ENCODE measurements at places on chromosomes 2 and 18. TPM values are rescaled to one million over a fixed set of nuclear protein-coding genes. Genes with fewer than 3 reads are reported as not detected.

GRCh38 chr2:25103287-25103871, 61.5 kb downstream of the EFR3B start:
- no peak for DNase-seq
- no peaks in the 10 kb centered on the region for H3K27me3 ChIP-seq
- H3K4me3 ChIP-seq = no peak overlapping the region
- H3K4me1 ChIP-seq = no peaks in the 10 kb centered on the region

DNA sequence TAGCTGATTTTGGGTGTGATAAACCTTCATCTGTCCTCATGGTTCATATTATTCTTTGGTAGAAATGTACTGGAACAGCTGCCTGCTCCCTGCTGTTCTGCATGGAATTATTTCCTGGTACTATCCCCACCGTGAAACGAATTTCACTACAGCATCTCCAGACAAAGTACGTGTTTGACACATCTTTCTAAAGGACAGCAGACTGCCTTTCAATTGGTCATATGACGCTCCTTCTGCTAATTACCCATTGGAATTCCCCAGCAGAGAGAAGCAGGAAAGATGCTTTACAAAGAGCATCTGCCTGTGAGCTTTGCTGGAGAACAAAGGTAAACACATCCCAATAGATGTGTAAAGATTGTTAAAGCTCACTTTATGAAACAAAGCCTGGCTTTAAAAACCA, 4.4 kb upstream of the RFX8 start:
- no peaks in the 10 kb centered on the region for H3K27me3 ChIP-seq
- no peak overlapping the region for H3K27ac ChIP-seq
- no peaks in the 10 kb centered on the region for H3K36me3 ChIP-seq
- H3K4me1 ChIP-seq = no peaks in the 10 kb centered on the region
- no peak overlapping the region for H3K4me3 ChIP-seq

GRCh38 chr2:134676960-134677359, 41.8 kb downstream of the TMEM163 start:
- H3K36me3 ChIP-seq = no peaks in the 10 kb centered on the region
- DNase-seq = no peak
- H3K27me3 ChIP-seq = no peaks in the 10 kb centered on the region
- no peak overlapping the region for H3K4me3 ChIP-seq
- no peaks in the 10 kb centered on the region for H3K4me1 ChIP-seq

- H3K4me1 ChIP-seq = no peaks in the 10 kb centered on the region
- H3K27me3 ChIP-seq = no peaks in the 10 kb centered on the region
- no peak overlapping the region for H3K27ac ChIP-seq
- H3K36me3 ChIP-seq = no peaks in the 10 kb centered on the region
- DNase-seq = no peak
These were observed 193.1 kb downstream of the SMAD2 start for GRCh38 chr18:47737198-47737830.

- no peak for DNase-seq
- no peaks in the 10 kb centered on the region for H3K27me3 ChIP-seq
- H3K4me3 ChIP-seq = no peak overlapping the region
- no peaks in the 10 kb centered on the region for H3K36me3 ChIP-seq
- H3K27ac ChIP-seq = no peak overlapping the region
These were observed 14.9 kb upstream of the ITM2C start for GRCh38 chr2:230849633-230850357.

- no peak for DNase-seq
- H3K4me3 ChIP-seq = no peak overlapping the region
- H3K27me3 ChIP-seq = no peaks in the 10 kb centered on the region
- H3K36me3 ChIP-seq = no peaks in the 10 kb centered on the region
These were observed 94.3 kb downstream of the MBP start for GRCh38 chr18:77038182-77038858.

DNA sequence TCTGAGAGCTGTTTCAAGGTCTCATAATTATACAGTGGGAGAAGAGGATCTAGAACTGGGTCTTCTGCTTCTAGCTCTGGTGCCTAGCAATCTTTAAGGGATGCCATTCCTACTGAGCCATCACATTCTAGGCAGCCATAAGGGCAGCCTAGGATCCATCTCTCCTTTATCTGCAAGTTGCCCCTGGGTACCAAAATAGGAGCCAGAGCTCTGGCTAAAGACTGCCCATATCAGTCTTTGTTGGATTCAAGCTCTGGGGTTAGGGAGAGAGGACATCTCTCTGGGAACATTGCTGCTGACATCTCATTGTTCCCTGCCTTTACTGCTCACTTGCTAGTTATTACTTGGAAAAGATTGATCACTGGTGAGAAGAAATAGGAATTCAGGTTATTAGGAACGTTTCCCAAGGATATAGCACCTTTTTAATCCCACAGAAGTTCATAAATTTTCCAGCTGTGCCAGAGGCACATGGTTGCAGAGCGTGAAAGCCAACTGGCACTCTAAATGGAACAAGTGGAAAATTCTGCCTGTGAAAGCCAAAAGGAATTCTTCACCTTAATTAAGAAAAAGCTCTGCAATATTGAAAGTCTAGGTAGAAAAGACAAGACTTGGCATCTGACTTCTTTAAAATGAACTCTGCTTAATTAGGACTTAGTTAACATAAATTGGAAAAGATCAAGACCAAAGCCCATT, 102.2 kb downstream of the CDC42EP3 start:
- no peaks in the 10 kb centered on the region for H3K27me3 ChIP-seq
- peak overlapping the region; percentile 1 for H3K27ac ChIP-seq
- H3K4me1 ChIP-seq = no peaks in the 10 kb centered on the region
- H3K36me3 ChIP-seq = no peaks in the 10 kb centered on the region

DNA sequence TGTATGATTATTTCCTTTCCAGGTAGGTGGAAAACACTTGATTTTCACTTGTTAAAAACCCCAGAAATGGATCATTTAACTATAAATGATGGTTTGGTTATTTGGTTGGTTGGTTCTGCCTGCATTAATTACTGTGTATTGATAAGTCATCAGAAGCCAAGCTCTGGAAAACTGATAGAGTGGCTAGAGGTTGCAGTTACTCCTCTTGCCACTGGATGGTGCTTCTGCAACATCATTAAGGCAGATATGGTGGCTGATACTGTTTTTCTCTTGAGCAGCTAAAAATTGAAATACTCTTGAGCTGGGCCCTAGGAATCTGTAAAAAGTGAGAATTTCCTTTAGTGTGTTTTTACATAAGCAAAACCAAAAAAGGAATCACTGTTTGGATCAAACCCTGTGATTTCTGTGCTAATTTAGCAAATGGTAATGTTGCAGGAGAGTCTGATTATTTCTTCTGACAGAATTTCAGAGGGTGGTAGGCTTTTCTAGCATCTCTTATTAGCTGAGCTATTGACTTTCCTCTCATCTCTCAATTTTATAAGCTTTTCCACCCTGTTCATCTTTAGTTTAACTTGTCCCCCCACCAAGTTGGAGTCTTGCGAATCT, 54.3 kb downstream of the RAB10 start:
- no peak for DNase-seq
- H3K36me3 ChIP-seq = no peaks in the 10 kb centered on the region
- H3K4me1 ChIP-seq = no peaks in the 10 kb centered on the region
- H3K27me3 ChIP-seq = no peaks in the 10 kb centered on the region

- H3K27ac ChIP-seq = no peak overlapping the region
- H3K4me1 ChIP-seq = no peaks in the 10 kb centered on the region
- no peaks in the 10 kb centered on the region for H3K36me3 ChIP-seq
- no peak overlapping the region for H3K4me3 ChIP-seq
- DNase-seq = peak; percentile 48
These were observed 68.0 kb downstream of the NPAS2 start for GRCh38 chr2:100887713-100888495.

DNA sequence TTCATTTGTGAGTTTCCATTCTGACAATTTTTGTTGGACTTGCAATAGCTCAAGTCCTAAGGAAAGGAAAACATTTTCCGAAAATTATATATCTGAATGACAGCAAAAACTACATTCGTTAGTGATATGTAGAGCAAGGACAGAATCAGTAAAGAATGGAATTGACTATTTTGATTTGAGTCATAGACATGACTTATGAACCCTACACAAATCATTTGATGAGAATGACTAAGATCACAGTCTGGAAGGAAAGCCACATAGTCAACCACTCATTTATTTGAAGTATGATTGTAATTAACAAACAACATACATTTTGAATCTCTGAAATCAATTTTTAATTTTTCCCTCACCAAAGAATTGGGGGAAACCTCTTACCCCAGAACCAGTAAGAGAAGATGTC, 231.6 kb upstream of the CRIM1 start:
- H3K27ac ChIP-seq = no peak overlapping the region
- H3K27me3 ChIP-seq = no peaks in the 10 kb centered on the region
- no peaks in the 10 kb centered on the region for H3K4me1 ChIP-seq

DNA sequence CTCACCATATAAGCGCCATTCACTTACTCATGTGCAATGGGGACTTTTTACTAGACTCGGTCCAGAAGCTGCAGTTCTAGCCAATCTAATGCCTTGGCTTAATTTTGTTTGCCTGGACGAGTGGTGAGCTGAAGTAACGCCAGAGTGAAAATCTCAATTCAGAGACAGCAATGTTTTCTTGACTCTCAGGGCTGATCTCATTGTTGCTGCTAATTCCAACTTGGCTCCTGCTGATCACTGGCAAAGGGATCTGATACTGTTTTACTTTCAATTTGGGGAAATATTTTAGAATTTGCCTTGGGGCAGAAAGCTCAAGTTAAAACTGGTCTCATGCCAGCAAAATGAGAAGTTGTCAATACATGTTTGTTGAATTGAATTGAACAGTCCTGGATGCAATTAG, 906.6 kb upstream of the CDH2 start:
- no peak overlapping the region for H3K4me3 ChIP-seq
- no peak overlapping the region for H3K27ac ChIP-seq
- no peaks in the 10 kb centered on the region for H3K27me3 ChIP-seq
- no peaks in the 10 kb centered on the region for H3K36me3 ChIP-seq
- H3K4me1 ChIP-seq = no peaks in the 10 kb centered on the region
- no peak for DNase-seq

DNA sequence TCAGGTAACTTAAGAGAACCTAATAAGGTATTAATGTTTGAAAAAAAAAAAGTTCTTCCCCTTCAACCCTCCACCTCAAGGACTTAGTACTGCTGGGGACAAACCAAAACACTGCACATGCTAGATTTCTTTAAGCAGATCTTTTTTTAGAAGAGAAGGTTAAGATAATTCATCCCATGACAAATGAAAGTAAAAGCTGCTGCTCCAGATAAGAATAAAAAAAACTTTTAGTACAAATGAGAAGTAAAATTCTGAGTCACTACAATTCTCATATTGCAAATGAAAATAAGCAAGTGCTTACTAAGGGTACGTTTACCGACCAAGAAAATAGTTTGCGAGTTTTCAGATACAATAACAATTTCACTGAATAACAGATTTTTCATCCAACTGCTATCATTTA, 8.9 kb downstream of the STAM2 start:
- peak overlapping the region; percentile 23 for H3K27ac ChIP-seq
- no peaks in the 10 kb centered on the region for H3K36me3 ChIP-seq
- H3K27me3 ChIP-seq = no peaks in the 10 kb centered on the region
- peaks cover 5% of the 10 kb centered on the region for H3K4me1 ChIP-seq
- no peak for DNase-seq
- H3K4me3 ChIP-seq = no peak overlapping the region

DNA sequence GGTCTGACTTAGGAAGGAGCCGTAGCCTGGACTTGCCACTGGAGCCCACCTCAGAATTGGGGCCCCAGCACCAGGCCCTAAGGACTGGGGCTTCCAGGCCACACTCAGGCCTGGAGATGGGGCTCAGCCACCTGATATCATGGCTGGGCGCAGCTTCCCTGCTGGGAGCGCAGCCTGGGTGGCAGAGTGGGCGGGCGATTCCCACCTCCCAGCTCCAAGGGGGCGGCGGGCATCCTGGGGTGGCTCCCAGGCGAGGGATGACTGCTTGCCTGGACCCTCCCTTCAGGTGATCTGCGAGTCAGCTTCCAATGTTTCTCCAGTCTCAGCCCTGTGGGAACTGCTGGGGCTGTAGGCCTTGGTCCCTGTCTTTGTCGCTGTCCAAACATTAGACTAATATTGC, 20.1 kb downstream of the GPR35 start:
- no peak overlapping the region for H3K4me3 ChIP-seq
- H3K36me3 ChIP-seq = no peaks in the 10 kb centered on the region
- H3K27ac ChIP-seq = no peak overlapping the region
- DNase-seq = no peak
- H3K27me3 ChIP-seq = no peaks in the 10 kb centered on the region

DNA sequence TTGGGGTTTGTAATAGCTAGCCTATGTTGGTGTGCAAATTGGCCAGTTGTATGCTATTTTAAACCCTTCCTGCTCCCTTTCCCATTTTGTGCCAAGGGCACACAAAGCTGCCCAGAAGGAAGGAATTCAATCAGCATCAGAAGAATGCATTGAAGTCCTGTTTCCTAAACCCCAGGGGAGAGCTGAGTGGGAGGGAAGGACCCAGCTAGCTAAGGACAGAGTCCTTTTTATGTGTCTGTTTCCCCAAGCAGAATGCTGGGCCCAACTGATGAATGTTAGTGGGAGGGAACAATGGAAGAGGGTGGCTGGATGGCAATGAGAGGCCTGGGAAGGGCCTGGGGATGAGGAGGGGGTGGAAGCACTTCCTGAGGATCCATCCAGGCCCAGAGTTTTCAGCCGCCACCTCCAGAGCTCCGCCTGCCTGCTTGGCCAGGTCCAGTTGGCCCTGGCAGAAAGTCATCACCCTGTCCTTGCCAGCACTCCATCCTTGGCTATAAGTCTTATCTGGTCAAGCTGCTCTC, 32.7 kb downstream of the MEX3C start:
- no peaks in the 10 kb centered on the region for H3K27me3 ChIP-seq
- no peak for DNase-seq
- peak overlapping the region; percentile 30 for H3K27ac ChIP-seq
- peak overlapping the region; percentile 12 for H3K4me3 ChIP-seq

GRCh38 chr2:207357216-207357615, 172.5 kb upstream of the CREB1 start:
- no peak for DNase-seq
- H3K27me3 ChIP-seq = no peaks in the 10 kb centered on the region
- peak overlapping the region; percentile 55 for H3K27ac ChIP-seq
- H3K4me1 ChIP-seq = no peaks in the 10 kb centered on the region
- no peak overlapping the region for H3K4me3 ChIP-seq
- no peaks in the 10 kb centered on the region for H3K36me3 ChIP-seq

GRCh38 chr2:84830095-84830494, 50.8 kb downstream of the TRABD2A start:
- H3K27me3 ChIP-seq = no peaks in the 10 kb centered on the region
- H3K4me3 ChIP-seq = no peak overlapping the region
- DNase-seq = no peak
- H3K27ac ChIP-seq = no peak overlapping the region
- no peaks in the 10 kb centered on the region for H3K36me3 ChIP-seq

The TACR1 gene
- total RNA-seq = 2.4 TPM

The PLEKHH2 gene
- total RNA-seq = 63.5 TPM

The SLC16A14 gene
- 2.1 TPM for total RNA-seq

The SNTG2 gene
- total RNA-seq = 4.6 TPM

The EDAR gene
- 0.29 TPM for total RNA-seq

The GPR75 gene
- 11.3 TPM for total RNA-seq

The NEU2 gene
- total RNA-seq = not detected

The RAPGEF4 gene
- total RNA-seq = 12.8 TPM

The SAP130 gene
- 8.5 TPM for total RNA-seq

The IL1A gene
- not detected for total RNA-seq
